ENCODE measurements at places on chromosomes 16 and 17.
A peak's percentile ranks its signal among the peaks of the same experiment; 100 is the strongest.

GRCh38 chr17:43772877-43773648, 5.7 kb downstream of the DUSP3 start:
- DNase-seq = no peak

DNA sequence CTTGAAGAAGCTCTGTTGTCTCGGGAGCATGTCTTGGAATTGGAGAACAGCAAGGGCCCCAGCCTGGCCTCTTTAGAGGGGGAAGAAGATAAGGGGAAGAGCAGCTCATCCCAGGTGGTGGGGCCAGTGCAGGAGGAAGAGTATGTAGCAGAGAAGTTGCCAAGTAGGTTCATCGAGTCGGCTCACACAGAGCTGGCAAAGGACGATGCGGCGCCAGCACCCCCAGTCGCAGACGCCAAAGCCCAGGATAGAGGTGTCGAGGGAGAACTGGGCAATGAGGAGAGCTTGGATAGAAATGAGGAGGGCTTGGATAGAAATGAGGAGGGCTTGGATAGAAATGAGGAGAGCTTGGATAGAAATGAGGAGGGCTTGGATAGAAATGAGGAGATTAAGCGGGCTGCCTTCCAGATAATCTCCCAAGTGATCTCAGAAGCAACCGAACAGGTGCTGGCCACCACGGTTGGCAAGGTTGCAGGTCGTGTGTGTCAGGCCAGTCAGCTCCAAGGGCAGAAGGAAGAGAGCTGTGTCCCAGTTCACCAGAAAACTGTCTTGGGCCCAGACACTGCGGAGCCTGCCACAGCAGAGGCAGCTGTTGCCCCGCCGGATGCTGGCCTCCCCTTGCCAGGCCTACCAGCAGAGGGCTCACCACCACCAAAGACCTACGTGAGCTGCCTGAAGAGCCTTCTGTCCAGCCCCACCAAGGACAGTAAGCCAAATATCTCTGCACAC, 21.2 kb downstream of the AKAP1 start:
- peak; percentile 49 for DNase-seq

DNA sequence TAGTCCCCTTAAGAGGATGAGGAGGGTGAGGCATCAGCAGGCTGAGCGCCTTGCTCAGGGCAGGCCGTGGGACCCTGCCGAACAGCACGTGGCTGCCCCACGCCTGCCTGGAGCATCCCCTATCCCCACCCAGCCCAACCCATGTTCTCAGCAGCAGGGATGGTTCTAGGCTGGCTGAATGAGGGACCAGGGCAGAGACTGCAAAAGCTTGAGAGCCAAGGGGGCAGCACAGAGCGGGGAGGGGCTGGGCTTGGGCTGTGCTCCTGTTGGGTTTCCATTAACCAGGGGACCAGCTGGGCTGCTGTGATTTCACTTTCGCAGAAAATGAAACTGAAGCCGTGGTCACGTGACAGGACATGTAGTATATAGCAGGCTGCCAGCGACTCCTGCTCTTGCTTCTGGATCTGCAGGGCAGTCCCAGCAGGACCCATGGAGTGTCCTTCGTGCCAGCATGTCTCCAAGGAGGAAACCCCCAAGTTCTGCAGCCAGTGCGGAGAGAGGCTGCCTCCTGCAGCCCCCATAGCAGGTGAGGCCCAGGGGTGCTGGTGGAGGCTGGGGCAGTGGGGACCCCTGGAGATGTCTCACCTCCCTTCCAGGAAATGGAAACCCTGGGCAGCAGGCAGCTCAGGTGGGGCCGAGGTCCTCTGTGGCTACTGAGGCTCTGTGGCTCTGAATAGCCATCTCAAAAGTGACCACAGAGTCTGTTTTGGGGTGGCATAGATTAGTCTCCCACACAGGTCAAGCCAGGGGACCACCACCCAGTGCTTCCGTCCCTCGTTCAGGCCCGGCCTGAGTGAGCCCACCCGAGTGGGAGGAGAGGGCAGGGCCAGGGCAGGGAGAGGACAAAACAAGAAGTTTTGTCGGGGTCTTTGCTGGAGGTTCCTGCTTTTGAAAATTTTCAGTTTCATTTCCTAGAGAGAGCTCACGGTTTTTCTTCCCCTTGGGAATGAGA, 2.9 kb downstream of the RNF213 start:
- DNase-seq = peak; percentile 86

GRCh38 chr17:55356434-55357328, 65.0 kb downstream of the MMD start:
- DNase-seq = peak; percentile 67

- no peak for DNase-seq
These were observed 14.5 kb upstream of the TNFRSF13B start for GRCh38 chr17:16986391-16986790.

DNA sequence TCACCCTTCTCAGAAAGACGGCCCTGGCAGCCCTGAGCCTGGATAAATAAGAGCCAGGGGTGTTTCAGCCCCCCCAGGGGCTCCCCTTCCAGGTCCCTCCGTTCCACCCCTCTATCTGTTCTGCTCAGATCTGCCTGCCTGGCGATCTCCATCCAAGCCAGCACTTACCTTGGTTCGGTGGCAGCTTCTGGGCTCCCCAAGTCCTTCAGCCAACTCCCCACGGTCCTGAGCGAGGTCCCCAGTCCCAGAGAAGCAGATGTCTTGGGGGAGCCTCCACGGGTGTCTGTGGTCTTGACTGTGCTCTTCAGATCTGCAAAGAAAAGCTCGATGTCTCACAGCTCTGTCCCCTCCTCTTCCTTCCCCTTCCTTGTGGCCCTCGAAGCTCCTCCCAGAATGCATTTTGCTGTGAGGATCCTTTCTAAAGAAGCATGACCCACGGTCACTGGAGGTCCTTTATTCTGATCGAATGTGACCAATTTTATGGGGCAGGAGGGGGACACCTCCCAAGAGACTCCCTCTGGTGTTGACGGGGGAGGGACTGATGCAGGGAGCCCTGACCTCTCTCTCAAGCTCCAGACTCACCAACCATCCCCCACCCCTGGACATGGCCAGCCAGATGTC, at the start of gene PIK3R6:
TSS of gene PIK3R6 (minus strand) at position 314 of the 621 bp plus-strand sequence. CDS start 17,880 bp downstream, outside the sequence.
- no peak for DNase-seq

Measured in NCI-H2171 treated with DMSO at 0.1 percent for 48 hours (cell line).